ENCODE measurements at places on chromosomes 7 and 10. TPM values are rescaled to one million over a fixed set of nuclear protein-coding genes. Genes with fewer than 3 reads are reported as not detected.

GRCh38 chr7:1845536-1846311 is 175.6 kb downstream of the ELFN1 start:
- H3K27ac ChIP-seq, result no peak overlapping the region
- no peaks in the 10 kb centered on the region for H3K27me3 ChIP-seq
- H3K36me3 ChIP-seq, result no peaks in the 10 kb centered on the region
- H3K4me3 ChIP-seq, result no peak overlapping the region
- DNase-seq, result no peak

DNA sequence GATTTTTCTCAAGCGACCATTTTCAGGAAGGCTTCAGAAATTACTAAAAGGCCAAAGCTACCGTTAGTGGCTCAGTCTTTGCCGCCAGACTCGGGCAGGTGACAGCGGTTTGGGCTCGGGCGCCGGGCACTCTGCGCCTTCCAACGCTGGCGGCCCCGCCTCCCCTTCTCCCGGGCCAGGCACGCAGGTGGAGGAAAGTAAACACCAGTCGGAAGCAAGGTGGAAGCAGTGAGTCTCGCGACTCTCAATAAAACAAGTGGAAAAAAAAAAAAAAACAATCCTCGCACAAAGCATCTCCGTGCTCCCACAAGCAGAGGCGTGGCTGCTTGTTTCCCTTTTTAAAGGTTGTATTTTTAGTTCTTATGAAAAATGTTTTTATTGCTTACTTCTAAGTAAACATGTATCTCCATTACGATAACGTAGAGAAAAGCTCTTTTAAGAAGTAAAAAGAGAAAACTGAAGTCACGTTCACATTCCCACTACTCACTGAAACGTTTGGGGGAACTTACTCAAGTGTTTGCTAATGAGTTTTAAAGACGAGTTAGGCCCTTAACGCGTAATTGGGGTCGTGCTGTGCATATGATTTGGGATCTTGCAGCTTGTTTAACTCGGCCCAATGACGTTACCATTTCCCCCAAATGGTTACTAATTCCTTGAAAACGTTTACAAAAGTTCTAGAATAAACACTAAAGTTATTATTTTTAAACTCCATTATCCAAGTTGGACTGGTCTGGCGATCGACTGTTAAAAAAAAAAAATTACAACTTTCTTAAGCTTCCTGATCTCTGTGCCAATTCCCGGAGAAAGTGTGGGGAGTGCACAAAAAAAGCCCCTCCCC is 864 bp downstream of the CDCA7L start:
- H3K27ac ChIP-seq, result peak overlapping the region; percentile 98
- DNase-seq, result peak; percentile 68
- peaks cover 6% of the 10 kb centered on the region for H3K36me3 ChIP-seq
- H3K4me3 ChIP-seq, result peak overlapping the region; percentile 81
- H3K4me1 ChIP-seq, result peaks cover 33% of the 10 kb centered on the region
- no peaks in the 10 kb centered on the region for H3K27me3 ChIP-seq

DNA sequence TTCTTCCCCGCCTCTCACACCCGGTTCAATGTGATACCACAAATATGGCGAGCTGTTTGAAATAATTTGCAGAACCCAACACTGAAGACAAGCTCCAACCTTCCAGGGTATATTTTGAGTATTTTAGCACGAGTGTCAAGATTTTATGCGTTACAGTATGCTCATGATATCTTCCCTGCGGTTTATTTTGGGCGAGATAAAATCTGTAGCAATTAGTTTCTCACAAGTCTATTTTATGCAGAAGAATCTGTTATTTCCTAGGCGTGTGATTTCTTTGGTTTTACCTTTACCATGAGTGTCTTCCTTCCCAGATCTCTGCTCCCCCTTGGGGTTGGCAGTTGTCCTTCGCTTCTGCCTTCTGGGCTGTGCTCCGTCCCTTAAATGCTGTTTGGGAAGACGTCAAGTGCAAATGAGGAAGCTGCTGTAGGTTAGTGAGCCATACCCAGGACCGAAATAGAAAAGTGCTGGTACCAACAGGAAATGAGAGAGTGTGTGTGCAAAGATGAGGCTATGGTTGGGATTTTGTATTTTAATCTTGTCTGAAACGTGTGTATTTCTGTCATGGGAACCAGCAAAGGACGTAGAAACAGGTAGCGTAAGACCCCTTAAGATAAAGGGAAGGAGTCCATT is 299.8 kb downstream of the KLF6 start:
- no peak overlapping the region for H3K27ac ChIP-seq
- peaks cover 6% of the 10 kb centered on the region for H3K36me3 ChIP-seq
- no peaks in the 10 kb centered on the region for H3K27me3 ChIP-seq
- no peak overlapping the region for H3K4me3 ChIP-seq
- peaks cover 16% of the 10 kb centered on the region for H3K4me1 ChIP-seq

Gene HOXA4
- 2.6 TPM for total RNA-seq

Gene PYROXD2
- 7.9 TPM for total RNA-seq

Data from MCF 10A (cell line).